ENCODE measurements at places on chromosomes 7 and 10.

DNA sequence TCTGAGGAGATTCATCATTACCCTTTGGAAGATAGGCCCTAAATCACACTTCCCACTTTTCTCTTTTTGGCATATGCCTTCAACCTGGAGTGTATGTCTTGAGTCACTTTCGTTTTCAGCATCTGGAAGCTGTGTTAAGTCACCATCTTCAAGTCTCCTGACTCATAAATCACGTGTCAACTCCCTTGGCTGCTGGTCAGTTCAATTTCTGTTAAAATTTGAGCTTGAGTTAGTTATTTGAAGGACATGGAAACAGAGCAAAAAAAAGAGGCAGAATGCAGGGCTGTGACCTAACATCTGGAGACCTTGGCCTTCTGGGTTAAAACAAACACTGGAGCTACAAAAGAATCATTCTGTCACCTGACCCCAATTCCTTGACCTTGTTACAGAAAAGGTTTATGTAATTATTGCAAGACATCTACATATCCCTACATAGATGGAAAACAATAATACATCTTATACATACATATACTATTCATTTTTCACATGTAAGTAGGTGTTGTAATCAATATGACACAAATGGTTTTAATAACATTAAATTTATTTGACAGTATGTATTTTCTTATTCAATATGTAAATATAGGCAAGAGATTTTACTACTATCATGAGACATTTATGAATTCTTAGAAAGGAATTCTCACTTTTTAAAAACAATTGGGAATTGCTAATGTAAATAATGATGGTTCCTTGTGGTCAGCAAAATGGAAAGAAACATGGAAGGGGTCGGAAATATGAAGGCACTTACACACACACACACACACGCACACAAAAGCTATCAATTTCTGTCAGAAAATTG lies 169.7 kb upstream of the PHYHIPL start:
- no peak for DNase-seq

GRCh38 chr10:124903111-124903510 lies 38.8 kb upstream of the ZRANB1 start:
- DNase-seq, result no peak

GRCh38 chr7:2373124-2373556 lies 18.5 kb downstream of the EIF3B start:
- no peak for DNase-seq

- DNase-seq, result no peak
Observed at GRCh38 chr10:17213646-17214349, 12.3 kb upstream of the TRDMT1 start.

DNA sequence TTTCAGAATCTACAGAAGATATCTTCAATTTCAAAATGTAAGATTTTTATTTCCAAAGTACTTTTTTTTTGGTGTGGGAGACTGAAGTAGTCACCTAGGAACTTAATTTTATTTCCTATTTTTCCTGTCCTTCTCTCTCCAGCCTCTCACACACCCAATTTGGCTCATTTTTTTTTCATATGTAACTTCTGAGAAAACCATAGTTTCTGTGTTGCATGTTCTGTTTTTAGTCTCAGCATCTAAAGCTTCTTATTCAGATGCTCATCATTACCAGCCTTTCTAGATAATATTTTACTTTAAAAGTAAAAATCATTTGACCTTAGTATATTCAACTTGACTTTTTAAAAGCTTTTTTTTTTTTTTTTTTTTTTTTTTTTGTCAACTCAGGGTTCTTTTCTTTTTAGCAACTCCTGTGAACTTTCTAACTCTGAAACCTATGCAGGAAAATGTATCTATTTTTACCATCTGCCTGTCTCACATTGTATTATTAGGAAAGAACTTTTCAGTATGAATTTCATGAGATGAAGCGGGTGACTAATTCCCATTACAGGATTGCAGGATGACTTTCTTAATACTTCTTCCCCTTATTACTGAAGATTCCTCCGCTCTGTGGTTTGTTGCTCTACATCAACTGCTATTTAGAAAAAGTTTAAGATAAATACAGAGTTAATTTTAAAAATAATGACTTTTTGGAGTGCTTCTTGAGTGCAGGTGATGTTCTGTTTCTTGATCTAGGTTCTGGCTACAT lies 73.6 kb upstream of the LSM8 start:
- DNase-seq, result no peak

DNA sequence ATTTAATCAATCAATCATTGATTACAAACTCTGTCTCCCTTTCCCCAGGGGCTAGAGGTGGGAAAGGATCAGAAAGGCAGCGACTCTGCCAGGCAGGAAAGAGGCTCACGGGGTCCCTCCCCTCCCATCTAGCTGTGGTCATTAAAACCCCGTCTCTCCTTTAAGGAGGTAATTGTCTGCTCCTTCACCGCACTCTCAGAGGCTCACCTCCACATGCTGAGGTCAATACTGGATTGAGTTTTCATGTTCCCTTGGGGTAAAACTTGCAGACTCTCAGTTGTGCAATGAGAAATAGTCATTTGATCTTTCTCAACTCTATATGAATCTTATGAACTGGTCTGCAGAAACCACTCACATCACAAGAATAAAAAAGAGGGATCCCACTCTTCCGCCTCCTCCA lies 368.8 kb downstream of the ADRA2A start:
- DNase-seq, result no peak

DNA sequence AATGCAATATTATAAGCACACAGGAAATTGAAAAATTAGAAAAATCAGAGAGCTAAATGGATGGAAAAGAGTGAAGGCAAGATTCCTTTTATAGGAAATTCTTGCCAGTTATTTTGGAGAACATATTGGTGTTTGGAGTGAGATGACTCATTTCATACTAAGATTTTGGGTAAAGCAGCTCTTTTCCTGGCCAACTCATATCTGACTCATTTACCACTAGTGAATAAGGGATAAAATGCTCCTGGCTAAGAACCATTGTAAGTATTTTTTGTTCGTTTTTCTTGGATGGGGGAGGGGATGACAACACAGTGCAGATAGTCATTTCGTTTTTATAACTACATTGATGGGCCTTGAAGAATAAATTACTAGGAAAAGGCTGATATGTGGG lies 139.3 kb downstream of the TWIST1 start:
- no peak for DNase-seq

- DNase-seq, result no peak
Observed at GRCh38 chr7:138542183-138542582, 82.1 kb downstream of the TRIM24 start.

GRCh38 chr10:106947643-106948042 lies 216.9 kb downstream of the SORCS1 start:
- DNase-seq, result no peak

- peak; percentile 27 for DNase-seq
Observed at GRCh38 chr7:44750921-44751571, 2.4 kb downstream of the ZMIZ2 start.

- no peak for DNase-seq
Observed at GRCh38 chr10:132444877-132445351, 47.9 kb downstream of the PWWP2B start.

GRCh38 chr10:76415554-76415953 lies 984.1 kb downstream of the LRMDA start:
- no peak for DNase-seq

DNA sequence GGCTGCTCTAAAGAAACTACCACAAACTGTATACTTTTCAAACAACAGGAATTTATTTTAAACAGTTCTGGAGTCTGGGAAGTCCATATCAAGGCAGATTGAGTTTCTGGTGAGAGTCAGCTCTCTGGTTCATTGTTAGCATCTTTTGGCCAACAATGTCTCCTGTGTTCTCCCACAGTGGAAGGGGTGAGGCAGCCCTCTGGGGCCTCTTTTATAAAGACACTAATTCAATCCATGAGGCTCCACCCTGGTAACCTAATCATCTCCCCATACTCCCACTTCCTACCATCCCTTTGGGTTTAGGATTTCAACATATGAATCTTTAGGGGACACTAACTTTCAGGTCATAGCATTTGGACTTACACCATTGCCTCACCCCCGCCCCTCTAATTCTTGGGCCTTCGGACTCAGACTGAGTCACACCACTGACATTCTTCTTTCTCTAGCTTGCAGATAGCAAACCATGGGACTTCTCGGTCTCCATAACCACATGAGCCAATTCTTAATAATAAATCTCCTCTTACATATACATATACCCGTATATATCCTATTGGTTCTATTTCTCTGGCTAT lies 64.3 kb upstream of the ANTXRL start:
- no peak for DNase-seq
